ENCODE measurements at places on chromosomes 12 and 14.
A peak's percentile ranks its signal among the peaks of the same experiment; 100 is the strongest.

GRCh38 chr12:26701604-26702215, 131.3 kb downstream of the ITPR2 start:
- peak; percentile 84 for DNase-seq

DNA sequence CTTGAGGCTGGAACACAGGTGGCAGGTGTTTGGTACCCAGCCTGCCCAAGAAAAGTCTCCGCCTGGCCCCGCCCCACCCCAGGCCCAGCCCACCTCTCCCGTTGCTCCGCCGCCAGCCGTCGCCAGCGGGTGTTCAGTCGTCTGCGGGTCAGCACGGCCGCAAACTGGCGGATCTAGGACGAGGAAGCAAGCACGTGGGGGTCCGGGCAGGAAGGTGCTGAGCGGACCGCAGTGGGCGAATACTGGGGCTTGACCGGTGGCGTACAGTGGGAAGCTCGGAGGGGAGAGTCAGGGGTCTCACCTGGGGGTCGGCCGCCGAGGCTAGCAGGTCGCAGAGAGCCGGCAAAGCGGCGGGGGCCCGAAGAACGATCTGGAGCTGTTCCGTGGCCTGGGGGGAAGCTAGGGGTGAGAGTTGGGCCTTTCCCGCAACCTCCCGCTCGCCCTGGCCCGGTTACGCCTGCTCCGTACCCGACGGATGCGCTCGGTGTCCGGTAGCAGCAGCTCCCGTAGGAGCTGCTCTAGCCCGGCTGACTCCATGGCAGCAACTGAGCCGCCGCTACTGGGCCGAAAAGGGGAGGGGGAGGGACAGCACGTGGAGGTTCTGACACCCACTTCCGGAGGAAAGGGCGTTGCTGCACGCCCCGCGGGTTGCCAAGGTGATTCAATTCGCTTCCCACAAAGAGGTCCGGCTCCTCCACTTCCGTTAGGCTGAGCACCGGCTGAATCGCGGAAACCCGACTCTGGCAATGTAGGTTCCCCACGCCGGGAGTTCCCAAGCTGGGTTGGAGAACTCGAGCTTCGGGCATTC, at the start of gene IPO4:
IPO4 (minus strand) TSS at position 566 of the 808 bp plus-strand sequence; CDS start at position 537, 29 bp downstream.
- DNase-seq, result peak; percentile 91

DNA sequence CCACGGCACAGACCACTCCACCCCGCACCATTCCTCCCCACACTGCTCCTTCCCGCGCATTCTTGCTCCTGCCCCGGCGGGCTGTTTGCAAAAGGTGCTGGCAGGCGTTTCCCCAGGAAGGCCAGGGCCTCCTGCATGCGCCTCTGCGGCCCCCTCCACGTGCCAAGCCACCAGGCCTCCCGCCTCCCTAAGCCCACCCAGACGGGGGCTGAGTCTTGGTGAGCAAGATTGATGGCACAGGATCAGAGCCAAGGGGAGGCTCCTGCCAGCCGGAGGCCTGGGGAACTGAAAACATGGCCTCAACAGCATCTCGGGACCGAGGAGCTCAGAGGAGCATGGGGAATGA, 328.3 kb upstream of the DIO3 start:
- no peak for DNase-seq

- peak; percentile 74 for DNase-seq
Observed at GRCh38 chr12:52119398-52120254, 40.1 kb downstream of the SMIM41 start.

DNA sequence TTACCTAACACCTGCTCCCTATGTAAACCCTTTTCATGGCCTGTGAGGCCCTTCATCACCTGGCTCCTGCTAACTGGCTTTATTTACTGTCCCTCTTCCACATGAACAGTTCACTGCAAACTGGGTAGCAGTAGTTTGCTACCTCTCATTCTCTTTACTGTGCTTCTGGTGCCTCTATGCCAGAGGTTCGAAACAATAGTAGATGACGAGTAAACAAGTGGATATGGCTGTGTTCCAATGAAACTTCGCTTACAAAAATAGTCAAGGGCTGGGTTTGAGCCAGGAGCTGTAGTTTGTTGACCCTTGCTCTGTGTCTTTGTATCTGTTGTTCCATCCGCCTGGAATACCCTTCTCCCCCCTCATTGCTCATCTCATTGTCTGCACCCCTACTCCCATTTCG, 233.6 kb upstream of the RMST start:
- no peak for DNase-seq

GRCh38 chr12:73731658-73732057, 806.0 kb upstream of the ATXN7L3B start:
- no peak for DNase-seq
